ENCODE measurements at places on chromosomes 2 and 18.

DNA sequence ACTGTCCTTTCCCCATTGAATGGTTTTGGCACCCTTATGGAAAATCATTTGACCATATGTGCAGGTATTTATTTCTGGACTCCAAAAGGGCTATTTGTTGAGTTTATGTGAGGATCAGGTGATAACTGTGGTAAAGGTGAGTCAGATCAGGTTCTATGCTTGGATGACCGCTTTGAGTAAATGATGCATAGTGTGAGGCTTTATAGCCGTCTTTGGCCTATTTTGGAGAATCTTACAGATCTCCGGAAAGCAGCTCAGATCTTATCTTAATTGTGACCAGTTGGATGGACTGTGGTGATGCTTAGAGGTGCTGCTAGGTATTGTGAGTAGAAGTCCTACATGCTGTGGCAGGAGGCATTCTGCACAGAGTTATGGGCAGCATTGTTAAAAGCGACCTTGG, 126.2 kb downstream of the METTL8 start:
- DNase-seq = no peak

DNA sequence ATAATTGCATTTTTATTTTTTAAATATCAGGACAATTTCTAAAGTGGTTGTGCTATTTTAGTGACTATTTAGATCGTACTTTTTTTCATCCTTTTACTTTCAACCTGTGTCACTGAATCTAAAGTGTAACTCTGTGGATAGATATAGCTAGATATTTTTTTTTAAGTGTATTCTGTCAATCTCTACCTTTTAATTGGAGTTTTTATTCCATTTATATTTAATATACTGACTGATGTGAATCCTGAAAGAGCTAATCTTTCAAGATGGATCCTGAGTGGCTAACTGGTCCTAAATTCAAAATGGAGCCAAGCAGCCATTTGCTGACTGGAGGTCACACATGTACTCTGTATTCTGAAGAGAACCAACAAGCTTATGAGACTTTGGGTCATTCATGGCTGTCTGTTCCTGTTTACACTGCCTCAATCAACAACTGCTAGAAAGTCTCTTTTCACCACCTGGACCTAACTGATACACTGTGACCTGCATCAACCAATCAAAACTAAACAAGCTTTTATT, 4.6 kb upstream of the PSMD14 start:
- no peak for DNase-seq

- DNase-seq = no peak
Measured at GRCh38 chr2:54878182-54878581, 154.7 kb downstream of the EML6 start.

- no peak for DNase-seq
Measured at GRCh38 chr2:136297312-136297711, 179.4 kb upstream of the CXCR4 start.

- DNase-seq = no peak
Measured at GRCh38 chr2:166609183-166609959, 115.3 kb upstream of the SCN7A start.

DNA sequence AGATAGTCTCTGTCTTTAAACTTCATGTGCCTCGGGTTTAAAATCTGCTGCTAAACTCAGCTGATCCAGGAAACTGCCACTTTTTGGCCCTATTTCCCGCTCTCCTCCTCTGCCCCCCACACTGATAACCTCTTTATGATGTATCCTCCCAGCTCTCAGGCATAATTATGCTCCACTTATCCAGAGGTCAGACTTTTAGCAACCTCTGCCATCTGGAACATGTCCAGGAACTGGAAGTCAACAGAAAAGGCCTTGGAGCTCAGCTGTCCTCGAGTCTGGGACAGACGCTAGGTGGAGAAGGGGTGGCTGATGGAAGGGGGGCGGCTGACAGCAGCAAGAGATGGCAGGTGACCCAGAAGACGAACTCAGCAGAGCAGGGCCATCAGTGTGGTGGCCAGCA, 41.2 kb downstream of the ASAP2 start:
- no peak for DNase-seq

- no peak for DNase-seq
Measured at GRCh38 chr18:9709304-9709877, 1.3 kb downstream of the RAB31 start.

GRCh38 chr2:53476834-53477233, 290.8 kb upstream of the CHAC2 start:
- DNase-seq = no peak

- DNase-seq = no peak
Measured at GRCh38 chr18:47557160-47557559, 305.7 kb upstream of the SKOR2 start.

GRCh38 chr2:43896906-43897305, 58.1 kb downstream of the ABCG8 start:
- DNase-seq = no peak

GRCh38 chr2:70958759-70959158, 19.7 kb upstream of the ANKRD53 start:
- DNase-seq = no peak

DNA sequence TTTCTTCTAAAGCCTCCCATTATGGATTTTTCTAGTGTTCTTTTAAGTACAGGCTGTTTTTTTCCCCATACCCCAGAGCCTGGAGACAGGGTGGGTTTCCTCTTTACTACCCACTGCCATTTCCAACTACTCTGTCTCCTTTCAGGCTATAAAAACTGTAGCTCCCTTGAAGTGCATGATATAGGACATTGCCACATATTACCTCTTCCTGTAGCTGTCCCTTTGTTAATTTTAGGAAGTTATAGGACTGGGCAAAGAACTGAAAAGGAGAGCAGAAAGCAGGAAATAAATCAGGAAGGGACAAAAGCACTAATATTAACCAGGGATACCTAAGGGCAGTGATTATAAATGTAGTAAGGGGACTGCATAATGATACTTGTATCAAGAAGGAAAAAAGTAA, 54.1 kb downstream of the VIL1 start:
- no peak for DNase-seq

- DNase-seq = no peak
Measured at GRCh38 chr2:102637358-102637757, 18.0 kb downstream of the SLC9A2 start.

DNA sequence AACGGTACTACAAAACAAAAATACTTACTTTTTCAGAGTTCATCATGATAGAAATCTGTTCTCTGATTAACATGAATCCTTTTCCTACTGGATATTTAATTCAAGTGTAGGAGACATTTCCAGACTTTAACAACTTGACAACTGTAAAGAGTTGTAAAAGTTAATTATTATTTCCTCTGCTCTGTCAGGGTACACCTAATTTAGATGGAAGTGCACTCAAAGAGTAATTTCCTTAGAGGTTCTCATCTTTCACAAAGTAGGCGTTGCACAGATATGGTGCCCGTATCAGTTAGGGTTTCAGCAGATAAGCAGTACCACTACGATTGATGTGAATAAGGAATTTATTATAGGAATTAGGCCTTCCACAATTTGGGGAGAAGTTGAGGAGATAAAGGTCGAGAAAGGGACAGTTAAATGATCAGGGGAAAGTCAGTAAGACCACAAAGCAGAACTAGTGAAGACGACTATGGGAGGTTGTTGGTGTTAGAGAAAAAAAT, 16.2 kb upstream of the PDE11A start:
- no peak for DNase-seq

GRCh38 chr2:188320861-188321260, 29.2 kb downstream of the GULP1 start:
- DNase-seq = no peak

- DNase-seq = no peak
Measured at GRCh38 chr2:62016957-62017356, 111.5 kb downstream of the COMMD1 start.

GRCh38 chr2:173955004-173955403, 10.2 kb downstream of the SP3 start:
- no peak for DNase-seq

GRCh38 chr2:206296128-206296527, 21.7 kb downstream of the ZDBF2 start:
- no peak for DNase-seq

DNA sequence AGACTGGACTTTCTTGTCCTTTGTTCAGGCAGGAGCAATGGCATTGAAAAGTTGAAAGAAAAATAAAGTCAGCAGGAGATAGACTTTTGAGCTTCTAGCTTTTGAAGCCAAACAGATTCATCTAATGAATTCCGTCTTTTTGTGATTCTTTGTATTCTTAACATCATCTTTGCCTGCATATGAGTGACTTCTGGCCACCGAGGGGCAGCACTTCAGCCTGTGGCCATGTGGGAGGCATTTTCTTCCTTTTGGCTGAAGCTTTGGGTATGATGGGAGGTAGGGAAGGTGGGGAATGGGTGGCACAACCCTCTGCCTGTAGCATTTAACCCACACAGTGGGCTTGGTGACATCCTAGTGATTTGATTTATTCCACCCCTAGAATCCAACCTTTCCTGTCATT, 220.6 kb downstream of the SETBP1 start:
- no peak for DNase-seq

GRCh38 chr2:88176352-88176984, 6.3 kb downstream of the THNSL2 start:
- no peak for DNase-seq

GRCh38 chr2:27870724-27871123, 19.5 kb downstream of the RBKS start:
- DNase-seq = no peak

- no peak for DNase-seq
Measured at GRCh38 chr2:160423126-160423525, 70.5 kb downstream of the RBMS1 start.

- no peak for DNase-seq
Measured at GRCh38 chr2:168773719-168774521, 28.5 kb upstream of the NOSTRIN start.

GRCh38 chr18:58911766-58912165, 47.1 kb downstream of the ZNF532 start:
- no peak for DNase-seq

DNA sequence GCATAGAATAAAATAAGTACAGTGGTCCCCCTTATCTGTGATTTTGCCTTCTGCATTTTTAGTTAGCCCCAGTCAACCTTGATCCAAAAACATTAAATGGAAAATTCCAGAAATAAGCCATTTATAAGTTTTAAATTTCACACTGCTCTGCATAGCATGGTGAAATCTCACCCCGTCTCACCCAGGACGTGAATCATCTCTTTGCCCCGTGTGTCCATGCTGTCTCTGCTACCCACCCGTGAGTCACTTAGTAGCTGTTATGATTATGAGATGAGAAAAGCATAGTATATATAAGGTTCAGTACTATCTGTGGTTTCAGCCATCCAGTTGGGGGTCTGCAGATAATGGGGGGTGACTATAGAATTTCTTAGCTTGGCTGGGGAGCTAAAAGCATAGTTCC, 67.3 kb downstream of the RHBDD1 start:
- DNase-seq = no peak
